Neural crest cell (in vitro differentiated cells): ENCODE measurements at places on chromosomes 1 and 21. TPM values are rescaled to one million over a fixed set of nuclear protein-coding genes. Genes with fewer than 3 reads are reported as not detected.

DNA sequence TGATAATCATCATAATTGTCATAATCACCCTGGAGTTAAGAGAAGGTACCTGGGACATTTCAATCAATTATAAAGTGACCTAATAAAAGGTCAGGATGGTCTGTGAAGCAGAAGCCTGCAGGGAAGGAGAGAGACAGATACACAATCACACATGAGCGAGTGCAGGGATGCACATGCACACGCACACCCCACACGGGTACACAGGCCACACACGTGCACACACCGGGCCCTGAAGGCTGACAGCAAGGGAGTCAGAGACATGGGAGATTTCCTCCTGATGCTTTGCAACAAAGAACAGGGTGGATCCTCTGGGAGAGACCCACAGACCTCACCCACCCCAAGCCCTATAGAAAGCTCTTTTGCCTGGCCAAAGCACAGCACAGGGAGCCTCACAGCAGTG, 82.3 kb upstream of the ZC3H12A start:
- H3K36me3 ChIP-seq, result no peaks in the 10 kb centered on the region
- no peak overlapping the region for H3K4me3 ChIP-seq
- peaks cover 28% of the 10 kb centered on the region for H3K4me1 ChIP-seq
- DNase-seq, result no peak

GRCh38 chr1:54843449-54843848, 42.3 kb upstream of the TTC22 start:
- no peaks in the 10 kb centered on the region for H3K27me3 ChIP-seq
- no peak overlapping the region for H3K4me3 ChIP-seq
- H3K27ac ChIP-seq, result no peak overlapping the region
- DNase-seq, result no peak
- no peaks in the 10 kb centered on the region for H3K4me1 ChIP-seq

DNA sequence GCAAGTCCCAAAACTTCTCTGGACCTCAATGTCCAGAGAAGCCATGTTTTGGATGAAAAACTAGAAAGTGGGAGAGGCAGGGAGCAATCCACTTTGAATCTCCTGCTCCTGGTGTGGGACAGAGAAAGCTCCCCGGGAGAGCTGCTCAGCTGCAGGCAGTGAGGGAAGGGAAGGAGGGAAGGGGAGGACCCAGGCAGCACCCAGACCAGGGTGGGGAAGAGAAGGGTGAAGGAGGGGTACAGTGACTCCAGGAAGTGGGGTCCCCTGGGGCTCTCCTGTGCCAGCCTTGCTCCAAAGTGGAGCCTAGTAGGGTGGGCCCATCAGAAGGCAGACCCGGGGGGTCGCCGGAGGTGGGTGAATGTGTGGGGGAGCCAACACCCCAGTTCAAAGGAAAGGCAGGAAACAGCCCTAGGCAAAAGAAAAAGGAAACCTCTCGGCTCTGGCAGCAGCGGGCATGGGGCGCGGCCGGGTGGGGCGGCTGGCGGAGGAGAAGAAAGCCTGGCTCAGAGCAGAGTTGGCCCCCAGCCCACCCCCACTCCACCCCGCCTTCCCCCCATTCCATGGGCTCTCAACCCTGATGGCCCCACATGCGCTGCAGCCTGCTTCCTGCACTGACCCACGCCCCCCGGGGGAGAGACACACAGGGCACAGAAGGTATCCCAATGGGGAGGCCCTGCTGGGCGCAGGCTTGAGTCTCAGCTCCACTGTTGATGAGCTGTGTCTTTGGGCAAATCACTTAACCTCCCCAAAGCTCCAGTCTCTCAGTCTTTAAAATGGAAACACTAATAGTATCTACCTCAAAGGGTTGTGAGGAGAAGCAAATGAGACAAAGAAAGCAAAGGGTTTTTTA, 5.7 kb downstream of the LGR6 start:
- peaks cover 40% of the 10 kb centered on the region for H3K27me3 ChIP-seq
- no peak for DNase-seq
- H3K4me3 ChIP-seq, result no peak overlapping the region
- H3K27ac ChIP-seq, result no peak overlapping the region
- H3K4me1 ChIP-seq, result peaks cover 8% of the 10 kb centered on the region
- H3K36me3 ChIP-seq, result no peaks in the 10 kb centered on the region

GRCh38 chr1:46187106-46187869, 10.9 kb downstream of the POMGNT1 start:
- H3K4me3 ChIP-seq, result no peak overlapping the region
- no peak for DNase-seq
- no peaks in the 10 kb centered on the region for H3K4me1 ChIP-seq
- peaks cover 5% of the 10 kb centered on the region for H3K36me3 ChIP-seq

- H3K4me1 ChIP-seq, result no peaks in the 10 kb centered on the region
- H3K27ac ChIP-seq, result no peak overlapping the region
- H3K36me3 ChIP-seq, result no peaks in the 10 kb centered on the region
Observed at GRCh38 chr1:184791550-184791900, 36.9 kb upstream of the EDEM3 start.

DNA sequence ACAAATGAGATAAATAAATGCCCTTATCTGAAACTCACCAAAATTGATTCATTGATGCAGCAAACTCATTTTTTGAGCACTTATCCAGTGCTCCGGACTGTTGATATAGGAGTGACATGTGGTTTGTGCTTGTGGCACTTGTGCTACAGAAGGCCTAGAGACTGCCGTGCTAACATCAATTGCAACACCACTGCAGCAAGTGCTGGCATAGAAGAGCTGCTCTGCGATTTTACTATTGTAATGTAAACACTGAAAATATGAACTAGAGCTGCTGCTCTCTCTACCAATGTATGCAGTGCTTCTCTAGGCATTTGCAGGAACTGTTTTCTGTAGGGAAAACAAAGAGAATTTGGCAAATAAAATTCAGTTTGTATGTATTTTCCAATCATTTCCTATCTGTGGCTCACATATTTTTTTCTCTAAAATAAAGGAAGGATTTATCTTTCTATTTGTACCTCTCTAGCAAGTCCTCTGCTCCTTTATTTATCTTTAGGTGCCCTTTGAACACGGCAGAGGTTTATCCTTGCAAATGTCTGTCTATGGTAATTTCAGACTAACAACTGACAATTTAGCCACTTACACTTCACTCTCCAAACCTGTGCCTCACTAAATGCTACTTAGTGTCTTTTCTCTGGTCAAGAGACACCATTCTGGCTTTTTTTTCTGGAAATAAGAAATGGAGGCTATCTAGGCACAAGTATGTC, 409.5 kb upstream of the ADGRL2 start:
- H3K4me1 ChIP-seq, result peaks cover 2% of the 10 kb centered on the region
- H3K4me3 ChIP-seq, result no peak overlapping the region
- no peaks in the 10 kb centered on the region for H3K27me3 ChIP-seq
- no peaks in the 10 kb centered on the region for H3K36me3 ChIP-seq

- H3K4me1 ChIP-seq, result no peaks in the 10 kb centered on the region
- DNase-seq, result no peak
- H3K4me3 ChIP-seq, result no peak overlapping the region
- H3K27me3 ChIP-seq, result no peaks in the 10 kb centered on the region
- H3K36me3 ChIP-seq, result no peaks in the 10 kb centered on the region
Observed at GRCh38 chr1:152728986-152729385, 21.0 kb downstream of the LCE4A start.

- no peak overlapping the region for H3K27ac ChIP-seq
- no peak for DNase-seq
- no peaks in the 10 kb centered on the region for H3K27me3 ChIP-seq
- H3K4me3 ChIP-seq, result no peak overlapping the region
- no peaks in the 10 kb centered on the region for H3K4me1 ChIP-seq
Observed at GRCh38 chr1:81559662-81560350, 240.9 kb upstream of the ADGRL2 start.

- H3K27ac ChIP-seq, result peak overlapping the region; percentile 19
- peaks cover 11% of the 10 kb centered on the region for H3K27me3 ChIP-seq
- H3K4me1 ChIP-seq, result no peaks in the 10 kb centered on the region
- DNase-seq, result no peak
Observed at GRCh38 chr1:2603521-2604155, 17.1 kb downstream of the PRXL2B start.

DNA sequence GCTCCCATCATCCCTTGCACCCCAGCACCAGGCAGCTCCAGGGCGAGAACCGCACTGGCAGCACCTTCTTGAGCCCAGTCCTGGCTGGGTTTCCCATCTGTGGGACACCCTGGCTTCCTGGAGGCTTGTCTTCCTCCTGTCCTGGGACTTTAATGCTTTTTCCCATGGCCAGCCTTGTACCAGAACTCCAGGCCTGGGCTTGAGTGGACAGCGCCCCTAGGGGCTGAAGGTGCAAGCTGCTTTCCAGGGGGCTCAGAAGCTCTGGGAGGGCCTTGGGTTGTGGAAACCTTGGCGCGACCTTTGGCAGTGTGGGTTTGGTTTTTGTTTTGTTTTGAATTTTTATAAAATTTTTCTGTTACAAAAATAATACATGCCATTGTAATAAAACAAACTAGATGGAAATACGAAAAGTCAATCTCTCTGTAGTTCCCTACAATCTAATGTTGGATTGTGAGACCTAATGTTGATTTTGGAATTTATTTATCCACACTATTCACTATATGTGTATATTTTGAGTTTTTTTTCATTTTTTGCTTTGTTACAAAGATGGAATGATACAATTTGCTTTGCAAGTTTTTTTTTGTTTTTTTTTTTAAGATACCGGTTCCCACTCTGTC, 33.8 kb upstream of the RPL11 start:
- DNase-seq, result peak; percentile 74
- H3K36me3 ChIP-seq, result no peaks in the 10 kb centered on the region
- H3K27me3 ChIP-seq, result peaks cover 5% of the 10 kb centered on the region
- H3K4me1 ChIP-seq, result no peaks in the 10 kb centered on the region

DNA sequence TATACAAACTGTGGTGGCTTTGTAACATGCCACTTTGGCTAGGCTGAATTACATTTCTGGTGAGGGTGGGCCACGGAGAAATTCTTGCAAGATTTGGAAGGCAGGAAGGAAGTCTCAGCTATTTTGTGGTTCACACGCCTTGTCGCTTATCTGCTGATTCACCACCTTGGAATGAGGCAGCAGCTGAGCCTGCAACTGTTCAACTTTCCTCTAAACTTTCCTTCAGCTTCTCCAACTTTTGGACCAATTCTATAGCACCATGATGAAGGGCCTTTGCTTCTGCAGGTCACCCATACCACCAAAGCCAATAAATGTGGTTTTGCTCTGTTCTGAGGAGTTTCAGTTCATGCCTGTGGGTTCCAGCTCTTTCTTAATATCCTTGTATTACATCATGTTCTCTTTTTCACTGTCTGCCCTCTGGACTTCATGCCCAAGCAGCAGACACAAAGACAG, 337.6 kb upstream of the SNX7 start:
- DNase-seq, result no peak
- no peaks in the 10 kb centered on the region for H3K27me3 ChIP-seq
- H3K27ac ChIP-seq, result no peak overlapping the region
- no peaks in the 10 kb centered on the region for H3K36me3 ChIP-seq
- H3K4me1 ChIP-seq, result peaks cover 7% of the 10 kb centered on the region

- no peak overlapping the region for H3K27ac ChIP-seq
- no peaks in the 10 kb centered on the region for H3K36me3 ChIP-seq
- H3K27me3 ChIP-seq, result no peaks in the 10 kb centered on the region
- H3K4me1 ChIP-seq, result no peaks in the 10 kb centered on the region
Observed at GRCh38 chr1:55337801-55338447, 122.8 kb upstream of the USP24 start.

DNA sequence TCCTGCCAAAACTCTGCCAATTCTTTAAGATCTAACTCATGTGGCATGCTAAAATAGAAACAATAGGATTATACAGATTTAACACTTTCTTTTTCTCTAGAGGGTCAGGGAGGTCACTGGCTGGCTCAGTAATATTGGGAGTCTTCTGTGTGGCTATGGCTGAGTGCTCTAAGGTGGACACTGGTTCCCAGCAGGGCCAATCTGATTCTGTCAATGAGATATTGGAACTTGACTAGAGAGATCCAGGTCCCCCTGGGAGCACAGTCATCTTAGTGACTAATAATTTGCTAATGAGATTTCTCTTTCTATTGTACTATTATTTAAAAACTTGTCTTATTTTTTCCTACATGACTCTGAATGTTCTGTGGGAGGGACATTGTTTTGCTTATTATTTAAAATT, 69.1 kb upstream of the ZP4 start:
- H3K27ac ChIP-seq, result no peak overlapping the region
- H3K4me1 ChIP-seq, result peaks cover 8% of the 10 kb centered on the region

DNA sequence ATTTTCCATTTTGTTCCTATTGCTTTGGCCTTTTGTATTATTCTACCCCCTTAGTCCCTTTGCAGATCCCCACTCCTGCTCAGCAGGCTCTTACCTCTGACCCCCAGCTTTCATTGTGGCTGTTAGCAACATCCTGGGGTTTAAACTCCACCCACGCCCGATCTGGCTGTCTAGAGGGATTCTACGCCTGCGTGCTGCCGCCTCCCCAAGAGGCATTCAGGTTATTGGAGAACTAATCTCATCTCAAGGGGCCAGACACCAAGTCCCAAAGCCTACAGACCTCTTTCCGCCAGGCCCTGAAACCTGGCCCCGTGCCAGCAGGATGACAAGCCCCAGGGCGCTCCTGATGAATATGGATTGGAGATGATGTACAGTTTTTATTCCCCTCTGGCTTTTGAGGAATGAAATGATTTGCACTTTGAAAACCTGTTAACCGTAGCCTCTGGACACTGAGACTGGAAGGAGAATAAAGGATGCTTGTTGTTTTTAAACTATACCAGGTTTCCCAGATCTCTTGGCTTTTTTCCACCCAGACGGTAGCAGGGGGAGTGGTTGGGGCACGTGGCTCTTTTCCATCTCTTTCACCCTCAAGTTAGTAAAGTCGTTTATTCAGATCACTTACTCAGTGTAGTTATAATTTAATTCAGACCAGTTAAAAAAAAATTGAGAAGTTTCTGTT, 14.5 kb upstream of the IKBKE start:
- peaks cover 17% of the 10 kb centered on the region for H3K4me1 ChIP-seq
- DNase-seq, result no peak
- H3K36me3 ChIP-seq, result peaks cover 16% of the 10 kb centered on the region
- peak overlapping the region; percentile 3 for H3K27ac ChIP-seq
- H3K27me3 ChIP-seq, result no peaks in the 10 kb centered on the region

Gene TCHHL1
- total RNA-seq, result not detected in 2 replicates

Gene LMOD1
- total RNA-seq, result 0.19 and 0.39 TPM in 2 replicates

Gene CTH
- total RNA-seq, result 11.3 and 12.4 TPM in 2 replicates
